Activated CD4-positive, alpha-beta T cell treated with anti-CD3 and anti-CD28 coated beads, Interleukin-2, amount 50 U/mL, for 1 hour (primary cell): ENCODE measurements at places on chromosomes 1 and 21.

GRCh38 chr1:71285529-71285928 lies 204.7 kb upstream of the ZRANB2 start:
- no peak for DNase-seq

- DNase-seq: peak; percentile 66
Measured at GRCh38 chr1:116556289-116557006, 14.4 kb downstream of the CD58 start.

DNA sequence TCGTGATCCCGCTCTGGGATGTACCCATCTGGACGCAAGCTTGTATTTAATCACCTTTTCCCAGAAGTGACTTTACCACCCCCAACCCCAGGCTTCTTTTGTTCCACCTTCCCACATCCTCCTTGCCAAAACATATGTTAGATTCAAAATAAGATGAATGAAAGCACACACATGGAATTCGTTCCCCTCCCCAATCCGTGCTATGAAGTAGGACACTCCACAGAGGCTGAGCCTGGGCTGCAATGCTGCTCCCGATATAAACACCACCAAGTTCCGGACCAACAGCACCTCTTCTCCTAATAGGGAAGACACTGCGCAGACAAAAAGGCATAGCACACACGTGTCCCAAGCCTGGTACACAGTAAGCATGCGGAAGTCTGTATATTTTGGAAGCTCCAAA lies 86.1 kb downstream of the CLSTN1 start:
- DNase-seq: no peak

- no peak for DNase-seq
Measured at GRCh38 chr1:167229719-167230385, 9.2 kb downstream of the POU2F1 start.

DNA sequence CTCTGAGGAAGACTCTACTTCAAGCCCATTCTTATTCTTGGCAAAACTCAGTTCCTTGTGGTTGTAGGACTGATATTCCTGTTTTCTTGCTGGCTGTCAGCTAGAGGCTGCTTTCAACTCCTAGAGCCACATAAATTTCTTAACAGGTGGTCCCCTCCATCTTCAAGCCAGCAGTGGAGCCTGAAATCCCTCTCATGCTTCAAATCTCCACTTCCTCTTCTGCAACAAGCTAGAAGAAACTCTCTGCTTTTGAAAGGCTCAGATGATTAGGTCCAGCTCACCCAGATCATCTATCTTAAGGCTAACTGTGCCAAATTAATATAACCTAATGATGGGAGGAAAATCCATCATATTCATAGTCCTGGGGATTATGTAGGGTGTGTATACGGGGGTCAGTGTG lies 43.2 kb upstream of the CD34 start:
- no peak for DNase-seq

GRCh38 chr1:247335882-247336281 lies 4.2 kb upstream of the ZNF496 start:
- DNase-seq: no peak

- no peak for DNase-seq
Measured at GRCh38 chr1:156801409-156802121, 15.1 kb downstream of the SH2D2A start.

DNA sequence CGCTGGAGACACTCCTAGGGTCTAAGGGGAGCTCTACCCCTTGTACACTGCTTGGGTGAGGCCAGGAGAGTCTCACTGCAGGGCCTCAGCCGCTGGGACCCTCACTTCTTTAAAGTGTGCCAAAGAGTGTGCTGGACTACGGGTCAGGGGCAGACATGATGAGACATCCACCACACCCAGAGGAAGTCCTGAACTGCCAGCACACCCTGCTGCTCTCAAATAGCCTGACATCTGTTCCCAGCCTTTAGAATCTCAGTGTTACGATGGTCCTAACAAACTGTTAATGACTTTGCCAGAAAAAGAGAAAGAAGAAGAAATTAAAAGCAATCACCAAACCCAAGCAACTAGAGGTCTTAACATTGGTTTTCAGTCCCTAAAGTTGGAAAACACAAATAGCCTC lies 49.0 kb downstream of the MRPL37 start:
- no peak for DNase-seq

DNA sequence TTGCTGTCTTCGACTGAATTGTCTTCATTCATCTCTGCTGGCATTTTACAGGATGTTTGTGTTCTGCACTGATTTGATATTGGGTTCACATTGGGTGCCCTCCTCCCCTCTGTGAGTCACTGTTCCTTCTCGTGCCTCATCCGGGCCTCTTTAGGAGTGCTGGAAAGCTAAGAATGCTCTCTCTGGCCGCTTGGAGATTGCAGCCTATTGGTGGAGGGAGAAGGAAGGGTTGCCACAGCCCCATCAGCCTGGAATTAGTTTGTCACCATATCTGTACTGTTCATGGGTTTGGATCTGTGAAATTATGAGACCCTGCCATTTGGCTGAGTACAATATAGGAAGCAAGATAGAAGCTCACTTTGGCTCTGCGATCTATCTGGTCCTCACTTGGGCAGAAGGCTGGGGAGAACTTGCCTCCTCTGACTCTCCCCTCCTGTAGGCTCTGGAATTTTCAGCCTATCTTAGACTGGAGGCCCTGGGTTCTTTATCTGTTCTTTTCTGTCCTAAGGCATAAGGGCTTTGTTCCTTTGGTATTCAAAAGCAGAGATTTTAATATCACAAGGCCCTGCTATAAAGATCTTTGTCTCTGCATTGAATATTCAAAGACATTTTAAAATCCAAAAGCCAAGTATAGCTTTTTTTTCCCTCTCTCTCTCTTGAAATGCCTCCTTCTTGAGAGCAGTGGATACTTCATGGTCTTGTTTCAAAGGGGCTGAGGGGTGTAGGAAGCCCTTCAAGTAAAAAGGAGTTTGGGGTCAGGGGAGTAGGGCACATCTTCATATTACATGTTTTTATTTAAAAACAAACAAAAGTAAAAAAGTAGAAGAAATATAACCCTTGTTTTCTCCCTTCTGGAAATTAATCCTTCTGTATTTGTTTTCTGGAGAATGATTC lies 347.9 kb downstream of the ZP4 start:
- DNase-seq: no peak

DNA sequence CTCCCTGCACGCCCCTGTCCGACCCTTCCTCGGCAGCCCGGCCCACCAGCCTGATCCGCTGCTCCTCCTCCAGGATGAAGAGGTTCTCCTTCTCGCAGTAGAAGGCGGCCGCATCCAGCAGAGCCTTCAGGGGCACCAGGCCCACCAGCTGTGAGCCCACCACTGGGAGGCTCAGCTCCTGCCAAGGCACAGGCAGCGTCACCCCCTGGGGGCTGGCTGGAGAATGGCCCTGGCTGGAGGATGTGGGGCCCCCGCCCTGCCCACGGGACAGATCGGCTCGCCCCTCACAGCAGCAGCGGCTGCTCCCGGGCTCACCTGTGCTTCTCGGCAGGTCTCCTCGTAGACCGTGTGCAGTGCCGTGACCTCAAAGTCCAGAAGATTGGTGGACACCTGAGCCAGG lies 5.3 kb downstream of the FTCD start:
- no peak for DNase-seq

DNA sequence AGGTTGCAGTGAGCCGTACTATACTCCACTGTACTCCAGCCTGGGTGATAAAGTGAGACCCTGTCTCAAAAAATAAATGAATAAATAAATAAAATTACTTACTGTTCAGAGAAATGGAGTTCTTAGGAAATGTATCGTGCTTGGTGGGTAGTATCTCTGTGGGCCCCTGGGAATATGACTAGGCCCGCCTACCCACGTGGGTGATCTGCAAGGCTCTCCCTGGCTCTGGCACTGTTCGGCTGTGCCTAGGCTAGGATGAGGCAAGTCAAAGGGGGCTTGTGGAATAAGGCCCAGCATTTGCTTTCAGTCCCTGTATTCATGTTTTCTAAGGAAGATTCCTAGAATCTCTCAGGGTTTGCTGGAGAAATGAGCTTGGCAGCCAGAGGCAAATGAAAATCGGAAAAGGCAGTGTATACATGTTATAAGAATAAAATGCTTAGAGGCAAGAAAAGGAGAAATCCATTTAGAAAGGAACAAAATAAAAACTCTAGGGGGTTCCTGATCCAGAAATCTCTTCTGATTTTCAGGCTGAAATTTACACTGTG lies 4.5 kb upstream of the CSRP1 start:
- no peak for DNase-seq

DNA sequence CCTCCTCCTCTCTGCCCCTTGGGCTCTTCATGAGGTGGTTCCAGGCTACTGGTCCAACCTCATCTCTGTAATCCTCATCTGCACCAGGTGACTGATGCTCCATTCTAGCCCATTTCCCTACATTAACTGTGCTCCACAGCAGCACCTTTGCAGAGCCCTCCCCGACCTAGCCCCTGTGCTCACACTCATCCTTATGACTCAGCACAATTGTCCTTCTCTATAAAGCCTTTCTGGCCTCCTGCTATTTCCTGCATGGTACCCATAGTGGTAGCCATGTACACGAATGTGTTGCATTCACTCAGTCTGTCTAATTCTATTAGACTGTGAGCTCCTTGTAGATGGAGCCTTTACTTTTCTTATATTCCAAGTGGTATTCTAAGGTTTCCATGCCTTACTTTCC lies 339.0 kb downstream of the DISC1 start:
- DNase-seq: no peak

DNA sequence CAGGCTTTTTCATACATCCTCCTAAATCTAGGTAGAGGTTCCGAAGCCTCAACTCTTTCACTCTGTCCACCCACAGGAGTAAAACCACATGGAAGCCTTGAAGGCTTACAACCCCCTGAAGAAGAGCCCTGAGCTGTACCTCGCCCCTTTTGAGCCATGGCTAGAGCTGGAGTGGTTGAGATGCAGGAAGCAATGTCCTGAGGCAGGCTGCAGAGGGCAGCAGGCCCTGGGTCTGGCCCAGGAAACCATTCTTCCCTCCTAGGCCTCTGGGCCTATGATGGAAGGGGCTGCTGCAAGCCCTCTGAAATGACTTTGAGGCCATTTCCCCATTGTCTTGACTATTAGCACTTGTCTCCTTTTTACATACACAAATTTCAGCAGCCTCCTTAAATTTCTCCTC lies 1503.0 kb downstream of the KCNT2 start:
- DNase-seq: no peak

GRCh38 chr1:66613187-66613586 lies 79.2 kb downstream of the SGIP1 start:
- no peak for DNase-seq

GRCh38 chr1:225921734-225922709 lies 2.0 kb downstream of the PYCR2 start:
- DNase-seq: no peak

- no peak for DNase-seq
Measured at GRCh38 chr1:201892211-201892610, 3.5 kb downstream of the SHISA4 start.

DNA sequence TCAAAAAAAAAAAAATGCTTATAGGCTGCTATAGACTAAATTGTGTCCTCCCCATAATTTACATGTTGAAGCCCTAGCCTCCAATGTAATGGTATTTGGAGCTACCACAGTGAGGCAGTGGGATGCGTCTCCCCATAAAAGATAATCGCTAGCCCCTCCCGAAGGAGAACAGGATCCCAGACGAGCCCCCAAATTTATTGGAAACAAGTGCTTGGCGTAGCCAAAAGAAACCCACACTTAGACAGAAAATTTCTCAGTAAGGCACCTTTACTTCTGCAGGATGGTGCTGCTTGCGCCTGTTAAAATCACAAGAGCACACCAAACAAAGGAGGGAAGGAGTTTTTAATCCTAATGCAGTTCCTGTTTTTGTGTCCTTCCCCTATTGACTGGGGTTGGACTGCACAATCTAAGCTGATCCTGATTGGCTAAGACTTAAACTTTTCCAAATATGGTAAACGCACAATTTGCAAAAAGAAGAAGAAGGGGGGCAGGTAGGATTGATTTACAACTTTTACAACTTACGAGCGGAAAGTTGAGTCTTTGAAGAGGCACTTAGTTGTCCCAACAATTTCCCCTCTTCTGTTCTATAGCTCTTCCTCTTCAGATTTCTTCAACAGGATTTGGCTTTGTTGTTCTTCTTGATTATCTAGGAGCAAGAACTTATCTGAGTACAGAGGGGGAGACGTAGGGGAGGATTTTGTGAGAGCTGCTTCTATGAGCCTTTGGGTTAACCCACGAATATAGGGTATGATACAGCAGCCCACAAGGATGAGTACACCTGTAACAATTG lies 3.0 kb upstream of the IPP start:
- DNase-seq: no peak

GRCh38 chr1:41914516-41914915 lies 4.2 kb downstream of the HIVEP3 start:
- no peak for DNase-seq

DNA sequence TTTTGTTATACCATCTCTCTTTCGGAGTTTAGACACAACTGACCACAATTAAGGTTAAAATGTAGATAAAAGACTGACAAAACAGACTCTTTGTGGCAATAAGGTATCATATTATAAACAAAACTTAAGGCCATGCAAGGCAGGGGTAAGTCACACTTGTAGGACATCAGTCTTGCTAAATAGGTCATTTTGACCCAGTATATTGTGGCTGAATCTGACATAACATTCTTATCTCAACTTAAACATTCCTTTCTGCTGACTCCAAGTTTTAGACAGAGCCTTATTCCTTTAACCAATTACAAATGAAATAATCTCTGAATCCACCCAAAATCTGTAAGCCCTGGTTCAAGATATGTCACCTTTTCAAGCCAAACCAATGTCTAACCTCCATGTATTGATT lies 733.4 kb upstream of the B3GALT2 start:
- no peak for DNase-seq

GRCh38 chr1:36400514-36400824 lies 2.8 kb upstream of the LSM10 start:
- DNase-seq: no peak

GRCh38 chr21:23281917-23282316 lies 2283.7 kb downstream of the NCAM2 start:
- DNase-seq: no peak

- no peak for DNase-seq
Measured at GRCh38 chr1:222314839-222315238, 233.1 kb downstream of the HHIPL2 start.

DNA sequence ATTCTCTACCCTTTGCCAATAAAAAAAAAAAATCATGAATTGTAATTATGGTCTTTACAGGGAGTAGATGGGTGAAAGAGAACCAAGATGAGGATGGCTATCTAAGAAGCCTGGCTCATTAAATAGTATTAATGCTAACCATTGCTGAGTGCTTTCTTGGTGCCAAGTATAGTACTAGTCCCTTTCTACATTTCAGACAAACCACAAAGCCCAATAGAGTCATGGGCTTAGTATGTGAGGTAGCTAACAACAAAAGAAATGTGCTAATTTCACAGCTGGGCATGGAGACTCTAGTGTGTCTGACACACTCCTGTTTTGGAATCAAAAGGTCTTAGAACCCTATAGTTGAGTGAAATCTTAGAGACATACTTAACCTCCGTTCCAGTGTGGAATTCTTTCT lies 84.5 kb upstream of the ESRRG start:
- no peak for DNase-seq

GRCh38 chr1:241551759-241552638 lies 19.8 kb downstream of the KMO start:
- peak; percentile 9 for DNase-seq

- DNase-seq: no peak
Measured at GRCh38 chr1:44512313-44512885, 107.3 kb downstream of the RNF220 start.

GRCh38 chr1:12472798-12473551 lies 145.0 kb downstream of the DHRS3 start:
- DNase-seq: peak; percentile 53
